ENCODE measurements at places on chromosomes 4 and X.

- DNase-seq, result no peak
Measured at GRCh38 chr4:170716868-170717267, 627.1 kb upstream of the AADAT start.

DNA sequence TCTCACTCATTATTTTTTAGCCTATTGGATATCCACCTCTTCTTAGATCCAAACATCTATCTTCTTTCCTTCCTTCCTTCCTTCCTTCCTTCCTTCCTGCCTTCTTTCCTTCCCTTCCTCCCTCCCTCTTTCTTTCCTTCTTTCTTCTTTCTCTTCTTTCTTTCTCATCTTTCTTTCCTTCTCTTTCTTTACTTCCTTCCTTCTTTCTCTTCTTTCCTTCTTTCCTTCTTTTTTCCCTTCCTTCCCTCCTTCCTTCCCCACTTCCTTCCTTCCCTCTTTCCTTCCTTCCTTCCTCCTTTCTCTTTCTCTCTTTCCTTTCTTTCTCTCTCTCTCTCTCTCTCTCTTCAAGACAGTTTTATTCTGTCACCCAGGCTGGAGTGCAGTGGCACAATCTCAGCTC, 1239.8 kb downstream of the PCDH7 start:
- DNase-seq, result no peak

- no peak for DNase-seq
Measured at GRCh38 chr4:113500424-113500823, 261.1 kb downstream of the CAMK2D start.

GRCh38 chrX:46354481-46354880, 190.7 kb downstream of the ZNF674 start:
- no peak for DNase-seq

DNA sequence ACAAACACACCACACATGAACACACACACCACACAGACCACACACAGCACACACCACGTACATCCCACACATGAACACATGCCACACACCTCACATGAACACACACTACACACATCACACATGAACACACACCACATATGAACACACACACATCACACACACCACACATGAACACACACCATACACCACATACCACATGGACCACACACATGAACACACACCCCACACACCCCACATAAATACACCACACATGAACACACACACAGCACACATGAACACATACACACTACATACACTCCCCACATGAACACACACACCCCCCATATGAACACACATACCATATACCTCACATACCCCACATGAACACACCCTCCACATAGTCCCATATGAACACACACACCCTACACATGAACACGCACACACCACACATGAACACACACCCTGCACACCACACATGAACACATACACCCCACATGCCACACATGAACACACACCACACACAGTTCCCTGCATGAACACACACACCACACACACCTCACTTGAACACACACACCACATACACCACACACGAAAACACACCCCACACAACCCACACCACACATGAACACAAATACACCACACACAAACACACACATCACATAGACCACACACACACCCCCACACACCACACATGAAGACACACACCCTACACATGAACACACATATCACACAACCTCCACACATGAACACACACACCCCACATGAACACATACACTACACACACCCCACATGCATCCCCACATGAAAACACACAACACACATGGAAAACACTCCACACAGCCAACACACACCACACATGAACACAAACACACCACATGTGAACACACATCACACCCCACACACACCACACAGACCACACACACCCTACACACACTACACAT, 18.3 kb downstream of the PNMA6E start:
- no peak for DNase-seq

DNA sequence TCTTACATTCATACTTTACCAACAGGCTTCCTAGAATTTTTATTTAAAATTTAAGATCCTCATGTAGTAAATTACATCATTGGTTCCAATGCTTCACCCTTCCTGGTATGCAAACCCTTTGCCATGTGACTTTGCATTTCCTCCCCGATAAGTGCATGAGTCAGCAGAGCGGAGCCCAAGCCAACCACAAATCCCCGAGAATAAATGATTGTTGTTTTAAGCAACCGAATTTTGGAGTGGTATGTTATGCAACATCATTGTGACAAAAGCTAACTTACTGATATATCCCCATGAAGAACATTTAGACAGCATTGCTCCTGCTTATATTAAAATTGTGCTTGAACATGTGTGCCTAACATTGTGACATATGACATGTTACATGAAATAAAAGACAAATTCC, 199.4 kb upstream of the DDX53 start:
- no peak for DNase-seq

DNA sequence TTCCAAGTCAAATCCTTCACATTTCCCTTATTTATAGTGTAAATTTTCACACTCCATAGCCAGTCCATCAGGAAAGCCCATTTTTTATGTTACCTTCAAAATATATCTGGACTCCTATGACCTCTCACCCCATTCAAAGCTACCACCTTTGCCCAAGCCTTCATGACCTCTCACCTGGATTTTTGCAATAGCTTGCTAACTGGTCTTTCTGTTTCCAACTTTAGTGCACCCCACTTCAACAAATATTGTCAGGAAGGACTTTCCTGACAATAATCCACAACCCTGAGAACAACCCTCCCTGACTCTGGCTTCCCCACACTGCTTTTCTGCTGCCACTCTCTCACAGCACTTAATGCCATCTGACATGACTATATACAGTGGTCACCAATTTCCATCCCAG, 33.4 kb downstream of the ASIC5 start:
- no peak for DNase-seq

- DNase-seq, result no peak
Measured at GRCh38 chr4:170128219-170128804, 38.6 kb upstream of the AADAT start.

- no peak for DNase-seq
Measured at GRCh38 chrX:7146703-7147412, 654 bp upstream of the STS start.

GRCh38 chr4:100056701-100057100, 106.6 kb upstream of the H2AZ1 start:
- DNase-seq, result no peak

- DNase-seq, result no peak
Measured at GRCh38 chr4:128322986-128323385, 35.4 kb upstream of the PGRMC2 start.

DNA sequence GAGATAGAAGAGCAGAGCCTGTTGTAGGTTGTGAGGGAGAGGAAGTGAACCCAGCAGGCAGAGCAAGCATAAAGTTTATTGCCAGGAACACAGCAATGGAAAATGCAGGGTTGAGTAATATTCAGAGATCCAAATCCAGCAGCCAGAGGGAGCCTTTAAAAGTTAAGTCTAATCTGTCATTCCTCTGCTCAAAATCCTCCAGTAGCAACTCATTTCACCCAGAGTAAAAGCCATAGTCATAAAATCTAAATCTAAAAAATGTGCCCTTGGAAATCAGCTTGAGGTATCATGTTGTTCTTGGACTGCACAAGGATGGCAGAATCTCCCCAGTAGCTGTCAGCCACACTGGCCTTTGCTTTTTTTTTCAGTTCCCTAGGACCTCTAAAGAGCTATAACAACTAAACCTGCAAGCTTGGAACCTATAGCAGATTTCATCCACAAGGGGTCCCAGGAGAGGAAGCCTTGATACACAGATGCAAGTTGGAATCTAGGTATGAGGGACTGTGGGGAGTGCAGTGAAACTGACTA, 62.9 kb upstream of the FRAS1 start:
- DNase-seq, result no peak

Data from NCI-H2107 (cell line).